Activated CD4-positive, alpha-beta T cell treated with anti-CD3 and anti-CD28 coated beads, Interleukin-2, amount 50 U/mL, for 24 hours (primary cell): ENCODE measurements at places on chromosomes 2 and 18.

DNA sequence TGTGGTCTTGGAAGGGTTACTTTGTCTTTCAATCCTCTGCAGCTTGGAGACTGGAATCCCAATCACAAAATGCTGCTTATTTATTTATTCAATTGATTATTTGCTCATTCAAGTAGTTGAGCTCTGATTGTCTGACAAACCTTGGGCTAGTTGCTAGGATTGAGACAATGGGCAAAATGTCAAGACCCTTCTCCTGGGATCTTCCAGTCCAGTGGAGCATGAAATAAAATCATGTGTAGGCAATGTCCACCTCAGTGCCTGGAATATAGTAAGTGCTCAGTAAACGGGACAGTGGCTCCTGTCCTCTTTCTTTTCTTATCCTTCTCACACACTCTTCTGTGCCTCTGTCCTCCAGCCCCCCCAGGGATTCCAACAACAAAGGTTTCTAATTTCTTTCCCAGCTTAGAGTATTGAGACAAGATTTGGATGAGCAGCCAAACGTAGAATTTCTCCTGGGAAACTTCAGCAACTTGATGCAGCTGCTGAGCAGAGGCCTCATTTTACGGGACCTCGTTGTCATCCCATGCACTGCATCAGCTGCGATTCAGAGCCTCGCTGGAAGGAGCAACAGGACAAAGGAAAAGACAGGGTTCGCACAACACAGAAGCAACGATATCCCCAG lies 545.0 kb downstream of the SOX11 start:
- DNase-seq: no peak

DNA sequence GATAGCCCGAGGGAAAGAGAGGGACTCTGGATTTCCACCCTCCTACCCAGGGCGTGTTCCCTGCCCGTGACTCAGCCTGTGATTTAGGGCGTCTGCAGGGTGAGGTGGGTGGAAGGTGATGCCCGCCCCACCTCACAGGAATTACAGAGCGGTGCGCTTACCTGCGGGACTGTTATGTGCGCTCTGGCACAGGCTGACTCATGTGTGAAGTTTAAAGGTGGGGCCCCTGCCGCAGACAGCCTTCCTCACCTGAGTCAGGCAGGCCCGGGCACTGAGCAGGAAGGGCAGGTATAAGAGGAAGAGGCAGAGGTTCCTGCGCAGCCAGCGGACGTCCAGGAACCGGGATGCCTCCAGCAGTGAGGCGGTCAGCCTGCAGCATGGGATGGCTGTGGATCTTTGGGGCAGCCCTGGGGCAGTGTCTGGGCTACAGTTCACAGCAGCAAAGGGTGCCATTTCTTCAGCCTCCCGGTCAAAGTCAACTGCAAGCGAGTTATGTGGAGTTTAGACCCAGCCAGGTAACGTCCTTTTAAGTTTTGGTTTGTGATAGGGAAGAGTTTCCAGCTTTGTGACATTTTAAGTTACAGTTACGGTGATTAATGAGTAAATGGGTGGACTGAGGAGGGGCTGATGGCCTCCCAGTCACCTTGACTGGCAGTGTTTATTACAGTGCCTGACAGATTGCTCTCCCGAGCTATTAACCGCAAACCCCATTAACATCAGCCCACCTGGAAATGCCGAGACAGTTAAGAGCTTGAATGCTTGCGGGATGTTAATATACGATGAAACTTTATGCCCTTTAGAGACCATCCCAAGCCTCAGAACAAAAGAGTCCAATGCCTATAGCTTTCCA lies 141.6 kb upstream of the TTC39C start:
- DNase-seq: no peak

GRCh38 chr2:44291281-44292248 lies 16.3 kb downstream of the SLC3A1 start:
- DNase-seq: no peak

- no peak for DNase-seq
Measured at GRCh38 chr2:199092419-199092818, 365.3 kb downstream of the SATB2 start.

DNA sequence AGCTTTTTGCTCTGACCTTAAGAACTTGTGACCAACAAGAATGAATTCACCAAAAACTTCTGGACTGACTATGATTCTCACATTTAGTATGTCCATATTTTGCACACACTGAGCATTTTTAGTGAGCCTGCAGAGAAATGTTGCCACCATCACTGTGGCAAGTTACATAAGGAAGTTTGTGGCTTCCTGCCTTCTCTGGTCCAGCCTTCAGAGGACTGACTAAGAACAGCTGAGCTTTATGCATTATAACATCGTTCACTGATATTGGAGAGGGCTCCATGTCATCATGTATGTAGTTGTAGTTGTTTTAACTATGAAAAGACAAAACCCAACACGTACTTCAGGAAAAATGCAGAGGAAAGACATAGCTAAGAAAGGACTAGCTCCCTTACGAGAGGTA lies 218.0 kb upstream of the CRIM1 start:
- no peak for DNase-seq

DNA sequence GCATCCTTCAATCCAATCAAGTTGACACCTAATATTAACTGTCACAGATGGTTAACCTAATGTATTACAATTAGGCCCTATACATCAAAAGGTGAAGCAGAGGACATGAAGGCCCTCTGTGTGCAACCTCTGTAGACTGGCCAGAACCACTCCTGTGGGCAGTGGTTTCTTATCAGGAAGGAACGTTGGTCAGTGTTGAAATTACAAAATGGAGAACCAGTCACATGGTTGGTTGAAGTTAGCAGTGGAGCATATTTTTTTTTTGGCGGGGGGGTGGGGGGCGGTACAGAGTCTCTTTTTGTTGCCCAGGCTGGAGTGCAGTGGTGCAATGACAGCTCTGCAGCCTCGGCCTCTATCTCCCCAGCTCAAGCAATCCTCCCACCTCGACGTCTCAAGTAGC lies 19.8 kb downstream of the RNU2-63P start:
- DNase-seq: no peak

DNA sequence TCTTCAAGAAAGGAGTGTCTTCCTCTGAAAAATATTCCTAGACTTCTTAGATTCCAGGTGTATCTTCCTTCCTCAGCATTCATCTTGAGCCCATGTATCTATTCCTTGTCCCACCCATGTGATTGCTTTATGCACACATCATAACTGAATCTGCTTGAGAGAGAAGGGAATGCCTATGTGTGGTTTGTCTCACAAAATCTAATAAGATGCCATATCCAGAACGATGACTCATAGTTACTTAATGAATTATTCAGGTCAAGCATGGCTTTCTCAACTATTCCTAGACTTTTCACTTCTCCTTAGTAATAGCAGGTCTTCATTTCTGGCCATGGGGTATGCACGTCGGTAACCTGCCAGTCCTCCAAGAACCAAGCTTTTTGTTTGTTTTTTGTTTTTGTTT lies 121.8 kb downstream of the SETBP1 start:
- DNase-seq: no peak

DNA sequence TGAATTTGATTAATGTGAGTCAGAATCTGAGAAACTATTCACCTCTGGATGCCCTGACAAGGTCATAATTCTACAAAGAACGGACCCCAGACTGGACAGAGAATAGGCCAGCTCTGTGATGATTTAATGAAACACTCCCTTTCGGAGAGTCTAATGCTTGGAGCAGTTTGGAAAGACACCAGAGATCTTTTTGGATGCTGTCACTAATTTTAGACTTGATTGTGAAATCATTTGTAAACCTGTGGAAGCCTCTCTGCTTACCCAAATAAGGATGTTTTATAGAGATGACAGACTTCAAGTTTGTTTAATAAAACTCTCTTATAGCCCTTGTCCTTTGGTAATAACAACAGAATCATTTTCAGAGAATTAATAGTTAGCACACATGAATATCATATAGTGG lies 83.5 kb downstream of the MYL12B start:
- DNase-seq: no peak

DNA sequence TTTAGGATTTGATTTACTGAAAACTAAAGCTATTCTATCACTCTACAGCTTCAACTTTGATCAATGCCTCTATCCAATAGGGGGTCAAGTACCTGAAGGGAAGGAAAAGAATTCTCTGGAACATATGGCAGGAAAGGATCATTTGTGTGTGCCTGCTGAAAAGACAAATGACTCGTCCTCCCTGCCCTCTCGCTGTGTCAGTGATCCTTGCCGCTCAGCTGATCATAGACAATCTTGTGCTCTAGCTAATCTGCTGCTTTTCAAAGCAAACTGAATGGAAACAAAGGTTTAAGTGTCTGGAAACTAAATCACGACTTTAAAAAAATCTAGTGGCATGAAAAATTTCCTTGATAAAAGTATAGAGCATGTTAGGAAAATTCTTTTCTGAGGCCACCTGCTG lies 75.6 kb upstream of the CPO start:
- no peak for DNase-seq
